ENCODE measurements at places on chromosomes 11 and 22.

- peak; percentile 73 for DNase-seq
Observed at GRCh38 chr11:63738720-63739360, 29.7 kb downstream of the ZFTA start.

DNA sequence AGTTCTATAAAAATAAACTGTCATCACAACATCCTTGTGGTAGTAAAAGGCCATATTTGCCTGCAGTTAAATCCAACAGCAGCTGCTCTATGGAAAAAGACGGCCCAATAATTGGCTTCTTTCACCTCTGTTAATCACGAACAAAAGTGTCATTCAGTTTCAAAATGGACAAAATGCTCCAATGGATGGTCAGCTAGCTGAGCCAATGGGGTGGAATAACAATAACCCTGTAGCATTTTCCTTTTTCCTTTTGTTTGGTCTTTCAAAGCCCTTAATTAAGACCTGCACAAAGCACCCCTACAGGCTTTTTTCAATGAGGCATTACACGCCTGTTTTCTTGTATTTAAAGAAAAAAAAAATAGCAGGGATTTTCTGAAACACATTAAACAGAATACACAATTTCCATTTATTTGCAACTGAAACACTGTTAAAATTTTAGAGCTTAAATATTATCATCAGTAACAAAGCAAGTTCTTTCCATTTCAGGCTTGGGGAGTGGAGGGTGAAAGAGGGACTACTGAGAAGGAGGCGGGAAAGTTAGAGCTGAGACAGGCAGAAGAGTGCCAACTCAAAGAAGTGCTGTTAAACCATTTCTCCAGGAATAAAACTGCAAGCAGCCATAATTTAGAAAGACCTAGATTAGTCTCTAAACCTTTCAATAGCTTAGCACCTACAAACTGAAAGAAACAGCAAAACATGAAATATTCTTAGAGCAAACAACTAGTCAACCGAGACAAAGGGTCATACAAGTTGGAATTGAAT lies 28.7 kb downstream of the LGR4 start:
- DNase-seq, result no peak

- peak; percentile 22 for DNase-seq
Observed at GRCh38 chr11:14499178-14499559, 442 bp downstream of the COPB1 start.

DNA sequence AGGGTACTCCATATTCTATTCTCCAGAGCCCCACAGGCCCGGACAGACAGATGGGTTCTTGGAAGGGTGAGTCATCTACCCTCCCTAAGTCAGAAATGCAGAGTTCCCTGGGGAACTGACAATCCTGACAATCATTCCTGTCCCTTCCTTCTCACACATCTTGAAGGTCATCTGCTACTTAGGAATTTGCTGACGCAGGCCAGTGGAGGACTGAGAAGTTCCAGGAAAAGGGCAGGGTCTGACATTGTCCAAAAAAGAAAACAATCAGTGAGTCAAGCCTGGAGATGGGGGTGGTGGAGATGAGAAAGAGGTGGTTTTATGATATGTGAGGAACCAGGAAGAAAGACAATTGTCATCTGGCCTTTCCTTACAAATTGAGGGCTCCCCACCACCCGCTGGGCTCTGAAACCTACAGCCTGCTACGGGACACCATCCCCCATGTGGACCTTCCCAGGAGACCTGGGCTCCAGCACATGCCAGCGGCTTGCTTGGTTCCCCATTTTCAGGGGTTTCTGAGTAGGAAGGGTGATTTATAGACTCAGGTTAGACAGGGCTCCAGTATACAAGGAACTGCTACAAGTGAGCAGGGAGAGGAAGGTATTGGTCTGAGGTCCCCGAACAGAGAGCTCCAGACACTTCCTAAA lies 12.9 kb downstream of the CD59 start:
- peak; percentile 99 for DNase-seq

DNA sequence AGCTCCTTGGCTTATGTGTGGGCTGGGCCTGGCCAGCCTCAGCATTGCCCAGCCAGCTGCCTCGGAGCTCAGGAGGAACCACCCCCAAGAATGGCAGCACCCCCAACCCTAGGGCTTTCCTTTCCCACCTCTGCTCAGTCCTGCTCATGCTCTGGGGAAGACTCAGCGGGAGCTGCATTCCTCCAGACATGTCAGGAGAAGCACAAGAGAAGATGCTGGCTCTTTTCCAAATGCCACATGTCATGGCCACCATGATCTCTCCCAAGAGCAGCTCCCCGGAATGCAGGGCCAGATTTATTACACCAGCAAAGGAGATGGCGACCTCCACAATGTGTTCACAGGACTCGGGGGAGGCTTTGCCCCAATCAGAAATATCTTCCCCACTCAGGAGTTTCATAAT lies 143.7 kb downstream of the PKNOX2 start:
- no peak for DNase-seq

GRCh38 chr11:100734743-100735527 lies 47.8 kb downstream of the ARHGAP42 start:
- DNase-seq, result no peak

DNA sequence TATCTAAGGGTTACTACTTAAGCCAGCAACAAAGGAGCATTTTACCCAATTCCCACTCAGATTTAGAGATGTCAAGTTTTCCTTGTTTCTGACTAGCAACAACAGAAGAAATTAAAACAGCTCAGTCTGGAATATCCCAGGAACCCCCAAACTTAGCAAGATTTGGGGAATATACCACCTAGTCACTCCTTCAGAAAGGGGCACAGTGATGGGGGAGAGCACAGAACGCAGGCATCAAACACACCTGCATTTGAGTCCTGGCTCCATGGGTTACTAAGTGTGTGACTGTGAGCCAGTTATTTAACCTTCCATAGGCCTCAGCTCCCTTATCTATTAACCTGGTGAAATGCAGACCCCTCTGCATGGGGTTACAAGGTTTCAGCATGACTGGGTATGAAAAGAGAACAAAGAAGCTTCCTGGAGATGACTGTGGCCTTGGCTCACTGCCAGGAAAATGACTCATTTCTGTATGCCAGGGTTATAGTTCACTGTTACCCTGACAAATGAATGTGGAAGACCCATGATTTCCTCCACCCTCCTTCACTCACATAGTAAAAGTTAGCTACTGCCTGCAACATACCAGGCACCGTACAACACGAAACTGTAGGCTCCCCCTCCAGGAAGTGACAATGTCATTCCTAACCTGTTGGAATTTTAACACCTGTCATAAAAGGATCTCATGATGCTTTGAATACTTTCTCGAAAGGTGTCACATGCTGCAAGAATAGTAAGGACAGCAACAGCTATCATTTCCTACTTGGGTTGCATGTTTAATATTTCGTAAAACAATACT lies 79.6 kb downstream of the ME3 start:
- peak; percentile 97 for DNase-seq

GRCh38 chr11:3929649-3930048 lies 74.2 kb downstream of the STIM1 start:
- DNase-seq, result no peak

DNA sequence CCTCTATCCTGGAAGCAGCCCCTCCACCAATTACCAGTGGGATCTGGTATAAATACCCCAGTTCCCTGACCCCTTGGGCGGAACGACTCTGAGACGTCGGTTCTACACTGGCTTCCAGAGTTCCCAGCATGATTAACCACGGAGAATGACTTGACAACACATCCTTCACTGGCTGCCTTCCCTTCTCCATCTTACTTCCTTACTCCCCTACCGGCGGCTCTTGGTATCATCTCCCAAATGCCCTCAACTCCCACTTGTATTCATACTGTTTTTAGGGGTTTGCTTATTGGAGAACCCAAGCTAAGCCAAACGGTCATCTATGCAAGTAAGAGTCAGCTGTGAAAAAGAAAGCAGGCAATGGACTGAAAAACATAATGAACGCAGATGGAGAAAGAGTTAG lies 56.1 kb downstream of the APOL3 start:
- DNase-seq, result no peak

GRCh38 chr11:134036492-134037045 lies 32.3 kb upstream of the JAM3 start:
- no peak for DNase-seq

- DNase-seq, result no peak
Observed at GRCh38 chr11:65709661-65710060, 2.4 kb upstream of the KAT5 start.

DNA sequence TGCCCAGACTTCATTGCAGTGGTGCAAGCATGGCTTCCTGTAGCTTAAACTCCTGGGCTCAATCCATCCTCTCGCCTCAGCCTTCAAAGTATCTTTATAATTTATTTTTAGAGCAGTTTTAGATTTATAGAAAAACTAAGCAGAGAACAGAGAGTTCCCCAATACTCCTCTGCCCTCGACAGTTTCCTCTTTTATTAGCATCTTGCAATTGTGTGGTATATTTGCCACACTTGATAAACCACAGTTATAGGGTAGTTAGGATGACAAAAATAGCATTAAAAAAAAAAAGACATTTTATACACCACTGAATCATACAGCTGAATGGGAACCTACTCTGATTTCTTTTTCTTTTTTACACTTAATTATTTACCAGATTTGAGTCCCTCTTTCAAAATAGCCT lies 31.2 kb downstream of the MS4A2 start:
- no peak for DNase-seq

GRCh38 chr22:48250937-48251530 lies 1488.6 kb downstream of the TBC1D22A start:
- DNase-seq, result no peak

DNA sequence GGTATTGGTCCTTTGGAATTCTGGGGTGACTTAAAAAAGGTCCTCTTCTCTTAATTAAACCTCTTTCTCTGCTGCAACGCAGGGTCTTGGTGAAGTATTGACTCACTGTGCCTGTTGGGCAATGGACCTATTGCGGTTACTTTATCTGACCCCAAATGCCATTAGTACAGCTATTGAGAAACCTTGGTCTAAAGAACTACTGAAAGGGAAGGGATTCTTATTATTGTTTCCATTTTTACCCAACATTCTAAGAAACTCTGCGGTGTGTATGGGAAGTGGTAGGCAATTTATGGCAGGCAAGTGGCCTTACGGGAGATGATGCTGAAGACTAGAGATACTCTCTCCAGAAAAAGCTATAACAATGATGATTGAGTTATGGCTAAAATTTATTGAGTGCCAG lies 12.5 kb downstream of the SLC6A5 start:
- no peak for DNase-seq

GRCh38 chr11:76104285-76104684 lies 102.0 kb downstream of the WNT11 start:
- DNase-seq, result no peak

GRCh38 chr11:57709802-57710367 lies 2.1 kb downstream of the MED19 start:
- no peak for DNase-seq

GRCh38 chr11:72630104-72630852 lies 43.9 kb downstream of the PDE2A start:
- no peak for DNase-seq

DNA sequence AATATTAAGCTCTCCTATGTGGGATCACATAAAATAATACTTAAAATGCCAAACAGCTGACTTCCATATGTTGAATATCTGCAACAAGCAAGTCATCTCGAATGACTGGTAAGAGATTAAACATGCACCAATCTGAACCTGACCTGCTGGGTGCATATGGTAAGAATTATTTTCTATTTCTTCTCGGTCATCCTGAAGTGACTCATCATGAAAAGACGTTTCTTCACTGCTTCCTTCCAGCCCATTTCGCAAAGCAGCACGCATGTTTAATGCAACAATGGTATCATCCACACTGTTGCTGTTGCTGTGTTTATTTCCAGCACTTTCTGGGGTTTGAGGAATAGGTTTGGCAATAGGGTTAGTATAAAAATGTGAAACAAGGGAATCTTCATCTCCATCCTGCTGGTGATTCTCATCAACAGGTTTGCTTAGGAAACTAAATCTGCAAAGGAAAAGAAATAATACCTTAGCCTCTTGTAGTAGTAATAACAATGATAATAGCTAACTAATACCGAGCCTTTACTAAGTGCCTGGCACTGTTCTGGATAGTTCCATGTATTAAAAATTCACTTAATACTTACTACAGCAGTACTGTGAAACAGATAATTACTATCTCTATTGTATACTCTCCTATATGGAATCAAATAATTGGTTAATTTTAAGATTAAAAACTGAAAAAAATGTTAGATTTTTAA lies 52.0 kb upstream of the CHRNA10 start:
- DNase-seq, result peak; percentile 79

DNA sequence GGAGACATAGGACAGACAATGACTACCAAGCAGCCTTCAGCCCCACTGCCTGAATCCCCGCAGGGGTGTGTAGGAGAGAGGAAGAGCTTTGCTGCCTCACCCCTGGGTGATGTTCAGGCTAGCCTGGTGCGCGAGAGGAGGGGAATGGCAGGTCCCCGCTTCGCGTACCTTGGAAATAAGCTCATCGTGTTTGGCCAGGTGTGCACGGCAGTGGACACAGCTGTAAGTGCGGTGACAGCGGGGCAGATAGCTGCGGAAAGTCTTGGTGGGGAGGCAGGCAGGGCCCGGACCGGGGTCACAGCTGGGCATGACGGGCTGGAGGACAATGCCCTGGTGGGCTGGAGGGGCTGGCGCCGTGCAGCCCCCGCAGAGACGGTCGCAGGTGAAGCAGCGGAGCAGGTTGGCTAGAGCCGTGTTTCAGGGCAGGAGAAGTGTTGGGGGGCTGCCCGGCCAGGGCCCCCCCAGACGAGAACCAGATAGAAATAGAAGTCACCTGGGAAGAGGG lies 2.9 kb downstream of the YPEL4 start:
- DNase-seq, result peak; percentile 24

DNA sequence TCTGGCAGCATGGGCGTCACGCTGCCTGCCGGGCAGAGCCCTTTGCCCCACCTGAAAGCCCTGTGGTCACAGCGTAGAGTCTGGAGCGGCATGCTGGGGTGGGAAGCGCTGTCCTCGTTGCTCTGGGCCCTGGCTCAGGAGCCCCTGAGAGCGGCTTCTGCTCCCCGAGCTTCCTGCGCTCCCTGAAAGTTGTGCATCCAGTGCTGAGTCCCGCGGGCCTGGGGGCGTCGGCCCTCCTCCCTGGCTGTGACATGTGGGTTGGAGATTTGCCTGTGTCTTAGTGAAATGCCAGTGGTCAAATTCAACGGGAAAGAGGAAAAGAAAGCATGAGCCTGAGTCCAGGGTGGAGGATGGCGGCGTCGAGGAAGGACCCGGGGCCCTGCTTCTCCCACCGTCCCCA lies 1208.0 kb downstream of the BRD1 start:
- DNase-seq, result no peak

DNA sequence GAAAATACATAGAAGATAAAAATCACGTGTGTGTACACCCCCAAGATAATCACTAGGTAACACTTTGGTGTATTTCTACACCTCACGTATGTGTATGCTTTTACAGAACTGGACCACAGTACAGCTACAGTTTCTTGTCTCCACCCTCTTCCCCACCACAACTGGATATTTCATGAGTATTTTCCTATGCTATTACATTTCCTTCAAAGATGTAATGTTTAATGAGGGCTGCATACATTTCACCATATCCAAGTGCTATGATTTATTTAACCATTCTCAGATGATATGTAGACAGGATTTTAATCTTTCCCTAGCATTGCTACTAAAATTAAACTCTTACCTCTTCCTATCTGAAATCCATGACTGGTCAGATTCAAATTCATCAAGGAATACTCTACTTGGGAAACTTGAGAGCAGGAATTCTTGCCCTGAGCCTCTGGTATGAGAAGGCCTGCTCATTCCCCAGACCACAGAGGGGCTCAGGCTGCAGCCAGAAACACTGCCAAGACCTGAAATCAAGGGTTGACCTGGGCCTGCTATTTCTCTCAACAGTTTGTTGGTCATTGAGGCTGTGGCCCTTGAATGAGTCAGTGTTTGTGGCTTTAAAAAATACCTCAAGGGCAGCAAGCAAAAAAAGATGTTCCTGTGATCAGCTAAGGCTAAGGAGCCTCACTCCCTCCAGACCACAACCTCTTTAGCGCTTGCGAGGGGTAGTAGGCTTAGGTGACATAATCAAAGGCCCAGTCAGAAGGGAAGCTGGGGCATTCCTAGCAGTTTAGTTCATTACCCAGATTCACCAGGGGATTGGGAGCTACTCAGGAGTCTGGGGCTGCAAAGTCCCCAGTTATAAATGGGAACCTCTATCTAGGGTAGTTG lies 55.5 kb downstream of the ABTB2 start:
- peak; percentile 100 for DNase-seq
